ENCODE measurements at places on chromosomes 5 and 9.

GRCh38 chr5:13278148-13278547 lies 666.3 kb downstream of the DNAH5 start:
- DNase-seq = no peak

GRCh38 chr9:100557053-100557452 lies 20.8 kb upstream of the CAVIN4 start:
- DNase-seq = no peak

GRCh38 chr5:176734756-176735342 lies 75.5 kb upstream of the UNC5A start:
- DNase-seq = no peak

GRCh38 chr5:7876867-7877266 lies 7.9 kb downstream of the MTRR start:
- no peak for DNase-seq

GRCh38 chr5:69527128-69527770 lies 32.7 kb upstream of the GTF2H2C start:
- no peak for DNase-seq

GRCh38 chr9:78235256-78235761 lies 566 bp upstream of the CEP78 start:
- DNase-seq = no peak

GRCh38 chr5:180035206-180035931 lies 36.2 kb downstream of the RNF130 start:
- no peak for DNase-seq

DNA sequence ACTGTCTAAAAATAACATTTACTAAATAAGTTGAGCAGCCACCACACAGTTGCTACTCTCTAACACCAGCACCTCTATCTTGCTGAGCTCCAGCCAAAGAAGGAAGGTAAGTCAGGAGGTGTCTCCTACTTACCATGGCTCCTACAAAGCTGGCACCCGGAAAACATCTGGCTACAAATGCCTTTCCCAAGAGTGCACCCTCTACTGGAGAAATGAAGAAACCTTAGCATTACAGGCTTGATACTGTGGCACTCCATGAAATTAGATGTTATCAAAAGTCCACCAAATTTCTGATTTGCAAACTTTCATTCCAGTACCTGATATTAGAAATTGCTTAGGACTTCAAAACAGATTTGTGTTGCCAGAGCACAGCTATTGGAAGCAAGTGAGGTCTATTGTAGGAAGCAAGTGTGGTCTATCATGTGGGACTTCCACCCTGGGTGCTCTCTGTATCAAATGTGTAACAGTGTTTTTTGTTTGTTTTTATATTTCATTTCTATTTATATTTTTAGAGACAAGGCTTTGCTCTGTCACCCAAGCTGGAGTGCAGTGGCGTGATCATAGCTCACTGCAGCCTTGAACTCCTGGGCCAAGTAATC lies 25.7 kb upstream of the RFK start:
- no peak for DNase-seq

- no peak for DNase-seq
Observed at GRCh38 chr5:103434057-103434456, 128.5 kb downstream of the NUDT12 start.

DNA sequence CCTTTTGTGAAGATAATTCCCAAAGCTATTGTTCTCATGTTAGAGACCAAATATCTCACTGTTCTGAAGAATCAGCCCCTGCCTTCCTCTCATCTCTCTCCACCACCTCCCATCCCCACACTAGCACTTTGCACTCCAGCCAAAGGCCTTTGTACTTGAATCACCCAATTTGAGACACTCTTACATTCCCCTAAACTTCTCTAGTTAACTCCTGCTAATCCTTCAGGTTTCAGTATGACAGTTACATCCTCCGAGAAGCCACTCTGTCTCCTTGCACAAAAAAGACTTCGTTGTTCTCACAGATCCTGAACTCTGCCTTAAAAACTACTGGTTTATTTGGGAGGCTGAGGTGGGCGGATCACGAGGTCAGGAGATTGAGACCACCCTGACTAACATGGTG lies 227.5 kb downstream of the PIK3R1 start:
- DNase-seq = no peak

GRCh38 chr9:127684576-127684975 lies 22.2 kb upstream of the CFAP157 start:
- no peak for DNase-seq

- DNase-seq = peak; percentile 71
Observed at GRCh38 chr9:133609311-133610098, at the start of gene FAM163B. Gene FAM163B (minus strand): TSS chr9:133609389. CDS start chr9:133580223, 29,166 bp downstream.

- DNase-seq = no peak
Observed at GRCh38 chr5:29720954-29721353, 1472.5 kb upstream of the CDH6 start.

DNA sequence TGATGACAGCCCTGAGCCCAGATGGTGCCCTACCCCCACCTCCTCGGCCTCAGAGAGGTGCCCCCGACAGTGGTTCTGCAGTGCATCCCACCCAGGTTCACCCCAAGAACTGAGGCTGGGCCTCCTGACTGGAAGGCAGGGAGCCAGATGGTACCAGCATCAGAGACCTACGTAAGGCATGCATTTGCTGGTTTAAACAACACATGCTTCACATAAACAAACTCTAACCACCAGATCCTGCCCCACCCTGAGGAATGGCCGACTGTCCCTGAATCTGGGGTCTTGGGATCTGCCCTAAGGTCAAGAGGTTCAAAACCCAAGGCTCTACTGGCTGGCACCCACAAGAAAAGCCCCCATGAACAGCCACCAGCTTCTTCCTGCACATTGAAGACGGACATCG lies 73.3 kb downstream of the SECISBP2 start:
- no peak for DNase-seq

DNA sequence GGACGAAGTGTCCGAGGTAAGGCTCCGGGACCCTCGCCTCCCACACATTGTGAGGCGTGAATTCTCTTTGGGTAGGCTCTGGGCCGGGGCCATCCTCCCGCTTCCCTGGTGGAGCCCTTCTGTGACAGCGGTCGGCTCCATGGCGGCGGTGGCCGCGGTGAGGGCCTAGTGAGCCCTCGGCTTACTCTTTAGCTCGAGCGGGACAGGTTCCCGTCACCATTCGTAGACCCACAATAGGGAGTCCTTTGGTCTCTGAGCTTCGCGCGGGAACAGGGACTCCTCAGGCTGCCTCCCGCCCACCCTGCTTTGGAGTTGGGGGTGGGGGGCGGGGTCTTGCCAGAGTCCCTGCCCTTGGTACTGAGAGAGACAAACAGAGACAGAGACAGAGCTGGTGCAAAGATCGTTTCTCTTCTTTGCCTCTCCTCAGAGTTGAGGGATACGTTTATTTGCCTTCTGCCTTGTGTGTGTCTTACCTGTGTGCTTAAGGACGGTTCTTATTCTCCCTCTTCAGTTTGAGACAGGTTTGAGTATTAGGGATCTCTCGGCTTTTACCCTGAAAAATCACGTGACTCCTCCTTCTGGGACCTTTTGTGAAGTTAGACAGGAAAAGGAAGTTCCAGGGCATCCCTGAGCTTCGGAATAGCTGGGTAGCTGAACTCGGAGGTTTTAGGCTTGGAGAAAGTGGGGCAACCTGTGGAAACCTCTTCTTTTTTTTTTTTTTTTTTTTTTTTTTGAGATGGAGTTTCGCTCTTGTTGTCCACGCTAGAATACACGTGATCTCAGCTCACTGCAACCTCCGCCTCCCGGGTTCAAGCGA lies 833 bp downstream of the ANKHD1 start:
- peak; percentile 36 for DNase-seq

DNA sequence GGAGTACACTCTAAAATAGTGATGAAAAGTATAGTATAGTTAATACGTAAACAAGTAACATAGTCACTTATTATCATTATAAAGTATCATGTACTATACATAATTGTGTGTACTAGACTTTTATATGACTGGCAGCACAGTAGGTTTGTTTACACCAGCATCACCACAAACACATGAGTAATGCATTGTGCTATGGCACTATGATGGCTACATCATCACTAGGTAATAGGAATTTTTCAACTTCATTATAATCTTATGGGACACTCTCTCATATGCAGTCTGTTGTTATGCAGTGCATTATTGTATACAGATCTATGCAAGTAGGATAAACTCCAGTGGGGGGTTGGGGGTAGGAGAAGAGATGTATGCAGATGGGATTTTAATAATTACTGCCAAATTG lies 52.7 kb upstream of the ELL2 start:
- no peak for DNase-seq

DNA sequence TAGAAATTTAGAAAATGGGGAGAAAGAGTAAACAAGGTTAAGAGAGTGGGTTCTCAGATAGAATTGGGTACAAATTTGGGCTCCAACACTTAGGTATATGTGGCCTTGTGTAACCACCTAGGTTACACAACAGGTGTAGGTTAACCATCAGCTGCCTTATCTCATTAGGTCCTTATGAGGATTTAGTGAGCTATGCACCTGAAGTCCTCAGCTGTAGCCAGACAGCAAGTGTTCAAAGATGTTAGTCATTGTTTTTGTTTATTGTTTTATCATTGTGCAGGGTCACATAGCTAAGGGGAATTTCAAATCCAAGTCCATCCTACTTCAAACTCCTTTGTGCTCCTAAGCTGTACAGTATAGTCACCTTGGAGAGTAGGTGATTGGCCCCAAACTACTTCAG lies 970 bp upstream of the TRIM32 start:
- DNase-seq = no peak

DNA sequence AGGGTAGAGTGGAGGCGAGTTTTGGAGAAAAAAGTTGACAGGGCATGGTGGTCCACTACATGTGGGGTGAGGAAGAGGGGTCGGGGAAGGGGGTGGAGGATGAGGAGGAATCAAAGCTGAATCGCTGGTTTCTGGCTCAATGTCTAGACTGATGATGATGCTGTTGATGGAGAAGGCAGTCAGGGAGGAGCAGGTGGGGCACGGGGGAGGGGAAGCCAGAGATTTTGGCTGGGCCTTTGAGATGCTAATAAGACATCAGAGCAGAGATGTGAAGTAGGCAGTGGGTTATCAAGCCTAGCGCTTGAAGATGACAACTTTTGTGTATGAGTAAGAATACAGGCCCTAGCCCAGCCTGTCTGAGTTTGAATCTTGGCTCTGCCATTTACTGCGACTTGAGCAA lies 32.4 kb upstream of the TTC23L start:
- DNase-seq = no peak

- peak; percentile 62 for DNase-seq
Observed at GRCh38 chr5:93582677-93583438, at the start of gene NR2F1. Gene NR2F1 (plus strand): TSS chr5:93583222. CDS start chr5:93585024, 1,802 bp downstream.

- no peak for DNase-seq
Observed at GRCh38 chr9:1580215-1580614, 434.9 kb upstream of the SMARCA2 start.

GRCh38 chr9:7137571-7137970 lies 379.8 kb downstream of the KDM4C start:
- no peak for DNase-seq

GRCh38 chr9:133521122-133522072 lies 3.4 kb downstream of the MYMK start:
- no peak for DNase-seq

DNA sequence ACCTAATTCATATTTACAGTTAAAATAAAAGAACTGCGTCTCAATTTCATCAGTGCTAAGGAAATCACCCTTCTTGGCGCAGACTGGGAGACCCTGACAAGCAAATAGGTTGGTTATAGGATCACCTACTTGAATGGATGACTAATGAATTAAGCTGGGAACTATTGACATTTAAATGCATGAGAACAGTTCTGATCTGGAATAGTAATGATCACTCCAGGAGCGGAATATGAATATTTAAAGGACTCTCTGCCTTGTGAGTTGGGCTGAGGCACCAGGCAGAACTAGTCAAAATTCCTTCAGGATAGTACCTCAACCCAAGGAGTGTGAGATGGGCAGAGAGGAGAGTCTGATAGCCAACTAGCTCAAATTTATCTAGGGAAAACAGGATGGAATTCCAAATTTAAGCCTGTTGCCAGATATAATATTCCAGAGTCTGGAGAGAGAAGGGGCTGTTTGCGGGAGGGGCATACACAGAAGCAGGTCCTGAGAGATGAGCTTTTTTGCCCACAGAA lies 364.4 kb downstream of the CSNK1G3 start:
- DNase-seq = no peak

- DNase-seq = no peak
Observed at GRCh38 chr5:147887026-147887627, 8.6 kb downstream of the SCGB3A2 start.

- DNase-seq = no peak
Observed at GRCh38 chr5:64569858-64570257, 64.0 kb downstream of the RGS7BP start.

DNA sequence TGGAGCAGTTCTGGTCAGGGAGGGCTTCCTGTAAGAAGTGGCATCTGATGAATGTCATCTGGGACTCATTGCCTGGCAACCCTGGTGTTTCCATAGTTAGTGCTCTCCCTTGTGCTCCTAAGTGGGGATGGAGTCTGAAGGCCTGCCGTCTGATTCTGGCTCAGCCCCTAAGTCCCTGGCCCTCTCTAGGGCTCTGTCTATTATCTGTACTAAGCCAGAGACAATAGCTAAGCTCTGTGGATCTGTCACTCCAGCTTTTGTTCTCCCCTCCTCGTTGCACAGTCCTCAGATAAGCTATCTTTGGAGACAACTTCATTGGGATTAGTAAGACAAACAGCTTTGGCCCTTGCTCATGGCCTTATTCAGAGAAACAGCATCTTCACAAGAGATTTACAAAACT lies 30.6 kb upstream of the TTC1 start:
- no peak for DNase-seq

GRCh38 chr9:126398403-126399058 lies 71.9 kb downstream of the MVB12B start:
- DNase-seq = peak; percentile 82

All from progenitor cell of endocrine pancreas (in vitro differentiated cells).